ENCODE measurements at places on chromosomes 5 and 9. TPM values are rescaled to one million over a fixed set of nuclear protein-coding genes. Genes with fewer than 3 reads are reported as not detected.

- DNase-seq, result no peak
These were observed 12.1 kb upstream of the POC5 start for GRCh38 chr5:75729321-75729720.

DNA sequence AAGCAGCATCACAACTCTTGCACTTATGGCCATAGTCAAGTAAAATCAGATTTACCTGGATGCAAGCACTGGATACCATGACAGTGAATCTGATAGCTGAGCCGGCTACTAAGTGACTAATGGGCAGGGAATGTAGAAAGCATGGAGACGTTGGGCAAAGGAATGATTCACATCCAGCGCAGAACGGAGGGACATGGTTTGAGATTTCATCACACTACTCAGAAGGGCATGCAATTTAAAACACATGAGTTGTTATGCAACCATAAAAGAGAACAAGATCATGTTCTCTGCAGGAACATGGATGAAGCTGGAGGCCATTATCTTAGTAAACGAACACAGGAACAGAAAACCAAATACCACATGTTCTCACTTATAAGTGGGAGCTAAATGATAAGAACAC is 169.1 kb upstream of the PIK3R1 start:
- DNase-seq, result no peak

- peak; percentile 31 for DNase-seq
These were observed 85.8 kb downstream of the DAP start for GRCh38 chr5:10675177-10675700.

DNA sequence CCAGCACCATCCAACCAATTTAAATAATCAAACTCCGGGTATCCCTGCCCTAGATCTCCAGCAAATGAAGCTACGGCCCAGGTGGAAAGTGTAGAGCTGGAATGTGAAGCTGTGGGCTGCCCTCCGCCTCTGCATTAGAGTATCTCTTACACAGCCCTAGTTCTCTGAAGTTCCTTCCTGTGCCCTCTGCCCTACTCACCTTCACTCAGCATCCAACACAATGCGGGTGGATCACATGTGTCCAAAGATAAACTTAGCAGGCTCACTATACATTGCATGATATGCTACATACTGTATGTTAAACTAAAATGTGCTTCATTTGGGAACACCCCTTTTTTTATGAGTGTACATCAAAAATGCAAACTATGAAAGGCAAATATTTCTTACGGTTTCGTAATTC is 70.0 kb upstream of the RAD23B start:
- no peak for DNase-seq

GRCh38 chr5:150604894-150605440 is 35.5 kb upstream of the SYNPO start:
- no peak for DNase-seq

DNA sequence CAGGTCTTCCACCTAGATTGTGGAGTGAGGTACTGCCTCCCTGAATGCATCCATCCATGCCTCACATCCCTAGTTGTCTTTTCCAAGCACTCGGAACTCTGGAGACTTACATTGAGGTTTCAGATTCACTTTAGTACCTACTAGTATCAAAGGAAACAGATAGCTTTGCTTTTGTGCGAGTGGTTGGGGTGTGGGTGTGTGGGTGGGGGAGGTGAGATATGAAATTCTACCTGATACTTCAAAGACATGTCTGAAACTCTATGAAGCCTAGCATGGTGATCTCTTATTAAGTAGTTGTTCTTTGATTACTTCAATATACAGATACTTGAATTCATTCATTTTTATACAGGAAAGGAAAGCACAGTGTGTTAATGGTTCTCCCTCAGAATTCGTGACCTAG is 64.4 kb downstream of the MCCC2 start:
- DNase-seq, result no peak

DNA sequence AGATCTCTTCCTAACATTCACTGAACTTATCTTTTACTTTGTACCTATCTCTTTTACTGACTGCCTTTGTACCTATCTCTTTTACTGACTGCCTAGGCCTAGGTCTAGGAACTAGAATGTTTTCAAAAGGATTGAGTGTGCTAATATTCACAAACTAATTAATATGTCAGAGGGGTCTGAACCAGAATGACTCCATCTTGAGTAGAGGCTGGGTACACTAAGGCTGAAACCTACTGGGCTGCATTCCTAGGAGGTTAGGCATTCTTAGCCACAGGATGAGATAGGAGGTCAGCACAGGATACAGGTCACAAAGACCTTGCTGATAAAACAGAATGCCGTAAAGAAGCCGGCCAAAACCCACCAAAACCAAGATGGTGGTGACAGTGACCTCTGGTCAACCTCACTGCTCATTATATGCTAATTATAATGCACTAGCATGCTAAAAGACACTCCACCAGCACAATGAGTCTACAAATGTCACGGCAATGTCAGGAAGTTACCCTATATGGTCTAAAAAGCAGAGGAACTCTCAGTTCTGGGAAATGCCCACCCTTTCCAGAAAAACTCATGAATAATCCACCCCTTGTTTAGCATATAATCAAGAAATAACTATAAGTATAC is 2.5 kb upstream of the RHOBTB3 start:
- no peak for DNase-seq

DNA sequence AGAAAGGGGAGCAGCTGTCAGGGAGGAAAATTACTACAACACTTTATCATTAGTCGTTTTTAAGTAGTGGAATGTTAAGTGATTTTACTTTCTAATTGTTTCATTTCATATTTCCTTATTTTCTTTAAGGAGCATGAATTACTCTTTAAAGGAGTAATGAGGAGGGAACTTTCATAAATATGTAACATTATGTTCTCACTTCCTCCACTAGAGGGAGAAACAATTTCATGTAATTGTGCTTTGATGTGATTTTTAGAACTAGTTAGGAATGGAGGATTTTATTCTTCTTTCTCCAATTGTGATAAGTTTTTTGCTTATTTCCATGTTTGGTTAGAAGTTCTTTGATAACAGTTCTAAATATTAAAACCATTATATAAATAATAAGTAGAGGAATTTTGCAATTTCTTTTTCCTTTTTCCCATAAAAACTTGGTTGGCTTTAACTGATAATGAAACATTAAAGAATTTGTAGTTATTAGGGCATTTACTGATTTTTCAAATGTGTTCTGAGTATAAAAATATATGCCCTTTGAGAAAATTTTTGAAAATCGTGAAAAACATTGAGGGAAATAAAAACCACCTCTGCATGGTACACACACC is 25.6 kb downstream of the CEP78 start:
- DNase-seq, result no peak

GRCh38 chr5:110638970-110639902 is 87.2 kb downstream of the TMEM232 start:
- no peak for DNase-seq

- no peak for DNase-seq
These were observed 23.5 kb upstream of the MOCS2 start for GRCh38 chr5:53133020-53133419.

DNA sequence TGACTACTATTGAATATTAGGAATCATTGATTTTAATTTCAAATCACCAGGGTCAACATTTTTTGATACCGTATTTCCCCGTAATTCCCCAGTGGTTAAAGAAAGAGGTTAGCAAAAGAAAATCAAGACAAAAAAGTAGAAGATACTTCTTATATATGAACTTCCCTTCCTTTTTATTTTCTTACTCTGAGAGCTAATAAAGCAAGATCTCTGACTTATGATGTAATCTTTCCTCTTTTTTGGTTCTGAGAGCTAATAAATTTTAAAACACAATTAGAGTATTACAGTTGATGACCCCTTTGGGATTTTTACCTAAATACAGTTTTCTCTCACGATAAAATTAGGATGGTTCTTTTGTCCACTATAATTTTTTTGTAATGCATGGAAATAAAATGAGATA is 9.2 kb upstream of the FYB1 start:
- DNase-seq, result no peak

DNA sequence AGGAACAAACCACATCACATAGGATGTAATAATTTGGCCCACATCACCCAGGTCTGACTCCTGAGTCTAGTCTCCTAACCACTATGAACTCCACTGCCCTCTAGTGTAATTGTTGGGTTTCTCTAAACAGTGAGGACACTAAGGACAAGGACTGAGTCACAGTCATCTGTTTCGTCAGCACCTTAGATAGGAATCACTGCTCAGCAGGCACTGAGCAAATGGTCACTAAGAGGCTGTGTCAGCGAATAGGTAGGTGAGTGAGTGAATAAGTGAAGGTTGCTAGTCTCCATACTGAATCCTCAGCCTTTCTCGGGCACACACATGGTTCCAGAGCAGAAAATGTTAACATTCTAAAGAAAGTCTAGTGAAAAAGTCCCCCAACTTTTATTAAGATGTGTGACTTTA is 278.6 kb downstream of the SPOCK1 start:
- DNase-seq, result no peak

DNA sequence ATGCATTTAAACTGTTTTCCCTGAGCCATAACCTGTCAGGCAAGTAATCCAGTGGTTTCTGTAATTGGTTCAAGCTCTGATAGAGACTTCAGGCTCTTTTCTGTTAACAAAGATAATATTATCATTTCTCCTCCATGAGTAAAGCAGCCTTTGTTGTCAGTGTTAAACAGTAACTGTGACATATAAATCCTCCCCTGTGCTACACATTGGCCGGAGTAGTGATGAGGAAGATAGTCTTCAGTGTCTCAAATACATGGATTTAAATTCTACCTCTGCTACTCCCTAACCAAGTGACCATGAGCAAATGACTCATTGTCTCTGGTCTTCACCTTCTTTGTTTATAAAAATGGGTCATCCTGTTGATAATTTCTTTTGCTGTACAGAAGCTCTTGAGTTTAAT is 615.5 kb upstream of the CHD1 start:
- no peak for DNase-seq

The NR6A1 gene
- total RNA-seq, result 0.58 TPM

The NEURL1B gene
- 1.4 TPM for total RNA-seq

The RALGPS1 gene
- total RNA-seq, result 1.4 TPM

The SLC35D2 gene
- total RNA-seq, result 1.8 TPM

The NR2F1-AS1 gene
- not detected for total RNA-seq

The DOCK8 gene
- total RNA-seq, result 134 TPM

The ZNF483 gene
- 8.2 TPM for total RNA-seq

The GRM6 gene
- total RNA-seq, result not detected

The HACD4 gene
- total RNA-seq, result 3.9 TPM
